ENCODE measurements at places on chromosomes 7 and 10. TPM values are rescaled to one million over a fixed set of nuclear protein-coding genes. Genes with fewer than 3 reads are reported as not detected.

Gene SMO
- 37.1 TPM for total RNA-seq

Gene HOXA7
- not detected for total RNA-seq

Gene RET
- total RNA-seq, result 12.0 TPM

Gene BMPER
- total RNA-seq, result 30.2 TPM

Gene RELN
- total RNA-seq, result 31.9 TPM

Gene CCDC7
- total RNA-seq, result 129 TPM

Gene CFAP43
- 1.1 TPM for total RNA-seq

Gene ENO4
- total RNA-seq, result 0.31 TPM

Gene ATRNL1
- 11.7 TPM for total RNA-seq

Gene CFAP46
- 0.41 TPM for total RNA-seq

Gene CASD1
- 116 TPM for total RNA-seq

Gene CLDN4
- total RNA-seq, result 24.3 TPM

Gene MAP3K8
- 10.8 TPM for total RNA-seq

Gene ARHGAP22
- 2.1 TPM for total RNA-seq

Gene NIPSNAP2
- total RNA-seq, result 177 TPM

Gene DDX50
- 47.7 TPM for total RNA-seq

Gene FAM25C
- total RNA-seq, result not detected

Gene NPC1L1
- not detected for total RNA-seq

Gene CFAP69
- 8.0 TPM for total RNA-seq

Gene C7orf33
- total RNA-seq, result not detected

Gene ATG9B
- total RNA-seq, result 25.8 TPM

Gene COL28A1
- 8.1 TPM for total RNA-seq

Gene GIMAP4
- 42.2 TPM for total RNA-seq

Gene CYP3A5
- total RNA-seq, result 38.5 TPM

Gene PON1
- total RNA-seq, result not detected

Gene TFR2
- 1.3 TPM for total RNA-seq

Gene CLEC2L
- not detected for total RNA-seq

Gene RAPGEF5
- total RNA-seq, result 83.7 TPM

Gene VDAC2
- total RNA-seq, result 232 TPM

Gene GPR146
- total RNA-seq, result 15.8 TPM

Gene STAG3
- total RNA-seq, result 0.72 TPM

Gene LRIT1
- total RNA-seq, result not detected

Gene FAM200A
- 7.3 TPM for total RNA-seq

Gene RAB19
- total RNA-seq, result not detected

Gene STEAP2
- total RNA-seq, result 15.5 TPM

Gene CYP3A4
- not detected for total RNA-seq

Gene PRF1
- 0.62 TPM for total RNA-seq

Gene LIPN
- not detected for total RNA-seq

Gene BEND7
- total RNA-seq, result 5.1 TPM

Gene KIAA1549
- total RNA-seq, result 5.8 TPM

Gene TMEM209
- 10.3 TPM for total RNA-seq

Gene VIPR2
- total RNA-seq, result 9.6 TPM

Gene FAM131B
- 1.5 TPM for total RNA-seq

Gene OR2A12
- total RNA-seq, result not detected

Gene INTS15
- 19.0 TPM for total RNA-seq

Gene GPR15LG
- total RNA-seq, result not detected

Gene ZNF777
- 5.3 TPM for total RNA-seq

Gene CHN2
- 7.6 TPM for total RNA-seq

Gene NRBF2
- 21.0 TPM for total RNA-seq

Gene CUBN
- total RNA-seq, result 3.5 TPM

Gene A1CF
- not detected for total RNA-seq

All from tongue (tissue), 3 donors.